Pons (tissue), 1 donor: ENCODE measurements at places on chromosomes 11 and 22.

GRCh38 chr11:74004759-74005615 lies 3.9 kb downstream of the UCP3 start:
- peak; percentile 16 for DNase-seq

GRCh38 chr22:19728271-19728670 lies 4.9 kb downstream of the GP1BB start:
- no peak for DNase-seq

DNA sequence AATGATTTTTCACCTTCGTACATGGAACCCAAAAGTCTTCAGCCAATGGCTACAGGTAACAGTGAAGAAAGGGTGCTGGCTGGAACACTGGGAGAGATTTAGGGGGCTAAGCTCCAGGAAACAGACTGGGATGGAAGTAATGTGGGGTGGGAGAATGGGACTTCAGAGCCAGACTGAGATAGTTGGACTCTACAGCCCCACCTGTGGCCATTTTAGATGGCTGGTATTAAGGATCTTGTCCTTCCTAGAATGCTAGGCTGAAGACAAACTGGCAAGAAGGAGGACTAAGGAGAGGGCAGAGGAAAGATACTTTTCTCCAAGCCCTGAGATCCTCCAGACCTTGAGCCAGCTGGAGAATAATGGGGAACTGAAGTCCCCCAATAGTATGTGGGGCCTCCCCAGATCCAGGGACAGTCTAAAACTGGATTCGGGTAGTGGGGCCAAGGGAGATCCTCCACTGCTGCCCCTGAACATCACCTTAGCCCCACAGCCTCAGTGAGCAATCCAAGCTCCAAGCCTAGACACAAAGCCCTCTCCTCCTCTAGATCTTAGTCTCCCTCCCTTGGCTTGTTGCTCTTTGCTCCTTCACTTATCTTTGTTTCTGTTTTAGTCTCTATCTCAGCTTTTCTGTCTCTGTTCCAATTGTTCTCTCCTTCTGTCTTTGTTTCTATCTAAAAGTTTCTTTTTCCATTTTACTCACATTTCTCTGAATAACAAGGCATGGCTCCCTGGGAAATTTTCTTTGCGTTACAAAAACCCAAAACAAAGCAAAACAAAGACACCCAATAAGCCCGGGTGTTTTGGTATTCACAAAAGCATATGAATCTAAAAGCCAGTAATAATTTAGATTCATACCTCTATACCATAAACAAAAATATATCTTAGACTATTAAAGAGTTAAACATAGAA lies 16.2 kb upstream of the RRAS2 start:
- no peak for DNase-seq

DNA sequence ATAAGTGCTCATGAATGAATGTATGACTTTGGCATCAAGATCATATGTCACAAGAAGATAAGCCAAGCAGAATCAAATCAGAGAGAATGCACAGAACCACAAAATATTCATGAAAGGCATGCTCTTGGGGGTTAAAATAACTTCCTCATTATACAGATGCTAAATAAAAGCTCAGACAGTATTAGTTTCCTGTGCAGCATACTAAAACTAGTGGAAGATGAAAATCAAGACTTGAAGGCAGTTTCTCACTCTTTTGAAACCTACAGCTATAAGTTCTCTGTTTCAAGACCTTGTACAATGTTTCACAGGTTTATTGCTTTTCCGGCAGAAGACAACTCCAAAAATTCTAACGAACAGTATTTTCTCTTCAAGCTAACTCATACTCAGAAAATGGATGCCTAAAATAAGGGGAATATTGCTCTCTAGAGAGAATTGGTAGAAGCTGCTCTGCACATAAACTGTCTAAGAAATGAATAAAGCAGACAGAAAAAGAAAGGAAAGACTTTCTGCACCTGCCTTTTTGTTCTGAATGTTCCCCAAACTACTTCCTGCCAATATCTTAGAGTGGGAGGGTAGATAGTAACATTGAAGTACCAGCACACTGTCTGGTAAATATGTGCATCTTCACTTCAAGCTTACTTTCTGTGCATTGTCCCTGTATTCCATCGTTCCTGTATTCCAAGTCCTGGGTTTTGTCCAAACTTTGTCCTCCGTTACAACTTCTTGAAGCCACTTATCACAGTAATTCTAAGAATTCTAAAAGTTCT lies 639.4 kb upstream of the FAT3 start:
- DNase-seq = no peak

GRCh38 chr11:101567071-101567470 lies 16.7 kb downstream of the TRPC6 start:
- no peak for DNase-seq

DNA sequence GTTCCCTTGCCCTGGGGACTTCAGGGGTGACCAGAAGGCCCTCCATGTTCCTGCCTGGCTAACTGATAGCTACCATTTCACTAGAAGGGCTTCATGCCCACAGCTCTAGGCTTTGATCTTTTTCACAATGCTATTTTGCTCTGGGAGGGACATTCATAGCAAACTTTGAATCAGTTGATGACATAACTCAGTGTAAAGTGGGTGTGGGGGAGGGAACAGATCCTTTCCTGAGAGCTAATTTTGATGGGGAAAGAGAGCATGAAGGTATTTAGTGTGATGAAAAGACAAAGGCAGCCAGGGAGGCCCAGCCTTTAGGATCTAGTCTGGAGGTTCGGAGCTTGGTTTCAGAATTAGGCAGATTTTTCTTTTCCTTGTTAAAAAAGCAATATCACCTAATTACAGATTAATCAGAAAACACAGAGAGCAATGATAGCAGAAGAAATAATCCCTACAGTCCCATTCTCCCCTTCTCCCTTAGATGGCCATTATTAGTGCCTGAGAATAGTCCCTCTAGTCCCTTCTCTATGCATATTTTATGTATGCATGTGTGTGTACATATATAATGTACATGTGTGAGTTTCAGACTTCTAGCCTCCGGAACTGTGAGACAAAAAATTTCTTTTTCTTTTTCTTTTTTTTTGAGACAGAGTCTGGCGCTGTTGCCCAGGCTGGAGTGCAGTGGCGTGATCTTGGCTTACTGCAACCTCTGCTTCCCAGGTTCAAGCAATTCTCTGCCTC lies 46.9 kb downstream of the YWHAH start:
- DNase-seq = no peak

DNA sequence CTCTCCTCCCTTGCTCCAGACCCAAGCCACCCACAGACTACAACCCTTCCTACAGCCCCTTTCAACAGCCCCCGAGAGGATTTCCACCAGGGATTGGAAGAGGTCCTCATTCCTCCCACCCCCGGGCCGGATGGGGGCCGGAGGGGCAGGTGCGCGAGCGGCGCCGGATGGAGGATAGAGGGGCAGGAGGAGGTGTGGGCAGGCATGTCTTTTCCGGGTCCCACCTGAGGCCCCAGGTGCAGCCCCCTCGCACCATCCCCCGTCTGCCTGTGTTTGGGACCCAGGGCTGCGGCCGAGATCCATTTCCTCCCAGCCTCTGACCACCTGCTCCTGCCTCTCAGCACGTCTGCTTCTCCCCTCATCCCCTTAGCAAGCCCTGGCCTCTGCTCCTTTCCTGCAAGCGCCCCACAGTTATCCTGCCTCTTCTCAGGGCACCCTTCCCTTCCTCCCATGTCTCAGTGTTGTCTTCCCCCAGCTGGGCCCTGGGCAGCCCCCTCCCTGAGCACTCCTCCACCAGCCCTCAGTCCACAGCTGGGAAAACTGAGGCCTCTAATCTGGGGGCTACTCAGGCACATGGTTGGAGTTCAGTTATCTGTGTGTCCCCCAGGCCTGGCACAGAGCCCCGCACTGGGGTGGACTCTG lies 19.3 kb upstream of the CBX7 start:
- no peak for DNase-seq

GRCh38 chr11:14308114-14308896 lies 50.7 kb downstream of the RRAS2 start:
- peak; percentile 9 for DNase-seq

GRCh38 chr11:123775715-123776549 lies 21.6 kb upstream of the OR6X1 start:
- no peak for DNase-seq
